ENCODE measurements at places on chromosomes 5 and 9.
A peak's percentile ranks its signal among the peaks of the same experiment; 100 is the strongest.

DNA sequence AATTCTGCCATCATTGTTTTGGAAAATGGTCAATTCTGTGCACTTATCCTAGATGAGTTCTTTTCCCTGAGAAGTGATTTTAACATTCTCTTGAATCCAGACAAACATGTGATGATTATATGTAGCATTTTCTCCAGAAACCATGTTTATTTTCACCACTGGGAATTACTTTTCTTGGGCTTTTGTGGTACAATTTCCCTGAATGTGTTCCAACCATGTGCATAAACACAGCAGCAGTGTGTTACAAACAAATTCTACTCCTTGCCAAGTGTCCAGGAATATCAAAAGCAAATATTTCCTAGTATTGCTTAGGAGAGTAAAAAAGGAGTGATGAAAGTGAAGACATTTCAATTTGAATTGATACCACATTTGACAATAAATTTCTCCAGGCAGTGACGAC lies 50.4 kb downstream of the NXNL2 start:
- DNase-seq, result no peak

DNA sequence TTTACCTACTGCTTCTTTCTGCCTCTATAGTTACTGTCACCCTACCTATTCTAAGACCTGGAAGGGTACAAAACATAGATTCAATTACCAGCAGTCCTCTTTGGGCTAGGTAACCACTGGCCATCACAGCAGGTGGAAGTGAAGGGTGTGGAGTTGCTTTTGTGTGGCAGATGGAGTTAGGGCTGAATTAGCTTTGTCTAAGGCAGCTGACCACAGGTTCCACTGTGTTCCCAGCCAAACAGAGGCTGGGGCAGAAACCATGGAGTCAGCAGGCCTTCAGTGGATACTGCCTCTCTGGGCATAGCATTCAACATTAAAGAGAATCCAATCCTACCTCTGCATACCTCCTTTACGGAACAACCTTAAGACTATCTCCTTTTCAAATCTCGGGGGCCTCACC lies 254.2 kb downstream of the RFX3 start:
- no peak for DNase-seq

- DNase-seq, result no peak
These were observed 68.0 kb upstream of the CTNNA1 start for GRCh38 chr5:138685193-138685745.

GRCh38 chr5:19258686-19259085 lies 729.3 kb downstream of the CDH18 start:
- no peak for DNase-seq

GRCh38 chr5:72722792-72723452 lies 93.5 kb upstream of the TNPO1 start:
- no peak for DNase-seq

DNA sequence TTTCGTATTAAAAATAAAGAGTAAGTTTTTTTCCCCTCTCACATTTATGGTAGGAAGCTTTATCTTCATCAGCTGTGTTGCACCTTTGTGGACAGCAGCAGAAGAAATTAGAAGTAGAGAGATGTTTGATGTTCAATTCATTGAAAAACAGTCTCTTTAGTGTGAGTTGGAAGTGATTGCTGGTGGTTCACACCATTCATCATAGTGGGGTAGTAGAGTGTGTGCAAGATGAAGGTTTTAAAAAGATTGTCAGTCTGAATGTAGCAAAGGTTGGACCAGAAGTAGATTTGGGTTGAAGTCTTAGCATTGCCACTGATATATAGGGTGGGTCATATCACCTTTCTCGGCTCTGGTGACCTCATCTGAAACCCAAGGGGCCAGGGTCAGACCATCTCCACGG lies 10.4 kb downstream of the ARHGEF28 start:
- DNase-seq, result no peak

- DNase-seq, result no peak
These were observed 285.3 kb downstream of the SLF1 start for GRCh38 chr5:94903726-94904125.

GRCh38 chr9:111831371-111832108 lies 36.8 kb upstream of the SHOC1 start:
- no peak for DNase-seq

DNA sequence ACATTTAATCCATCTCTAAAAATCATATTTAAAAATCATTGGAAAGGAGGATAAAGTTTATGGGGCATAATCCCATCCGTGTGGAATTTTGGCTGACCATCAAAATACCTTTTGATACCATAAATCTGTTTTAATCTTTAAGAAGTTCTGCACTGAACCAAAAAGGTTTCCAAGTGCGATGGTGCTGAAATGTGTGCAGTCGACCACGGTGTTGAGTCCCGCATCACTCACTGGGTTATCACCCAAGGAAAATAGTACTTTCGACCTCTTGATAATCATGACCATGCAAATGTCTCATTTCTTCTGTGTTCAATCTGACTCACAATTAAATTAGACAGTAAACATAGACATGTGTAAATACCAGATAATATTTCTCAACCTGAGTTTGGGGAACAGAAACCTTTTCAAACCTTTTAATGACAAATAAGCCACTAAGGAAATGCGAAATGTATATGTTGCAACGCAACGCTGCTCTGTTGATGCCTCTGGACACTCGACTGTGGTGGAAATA lies 62.0 kb upstream of the CDH6 start:
- no peak for DNase-seq

GRCh38 chr5:5306696-5307095 lies 115.8 kb upstream of the ICE1 start:
- peak; percentile 32 for DNase-seq

DNA sequence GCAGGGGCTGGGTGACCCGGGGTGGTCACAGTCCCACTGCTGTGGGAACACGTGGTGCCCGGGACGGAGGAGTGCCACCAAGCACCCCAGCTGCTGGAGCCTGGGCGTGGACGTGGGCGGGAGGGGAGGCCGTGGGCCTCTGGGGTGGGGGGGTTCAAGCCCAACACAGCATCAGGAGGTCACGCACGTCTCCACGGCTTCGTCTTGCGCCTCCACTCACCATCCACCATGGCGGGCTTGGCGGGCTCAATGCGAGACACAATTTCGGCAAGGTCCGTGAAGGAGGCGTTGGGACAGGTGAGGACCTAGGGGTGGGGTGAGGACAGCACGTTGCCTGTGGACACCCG lies 2.2 kb upstream of the NSMF start:
- no peak for DNase-seq
